NCI-H1436 treated with DMSO at 0.1 percent for 48 hours (cell line): ENCODE measurements at places on chromosomes 1 and 21.

DNA sequence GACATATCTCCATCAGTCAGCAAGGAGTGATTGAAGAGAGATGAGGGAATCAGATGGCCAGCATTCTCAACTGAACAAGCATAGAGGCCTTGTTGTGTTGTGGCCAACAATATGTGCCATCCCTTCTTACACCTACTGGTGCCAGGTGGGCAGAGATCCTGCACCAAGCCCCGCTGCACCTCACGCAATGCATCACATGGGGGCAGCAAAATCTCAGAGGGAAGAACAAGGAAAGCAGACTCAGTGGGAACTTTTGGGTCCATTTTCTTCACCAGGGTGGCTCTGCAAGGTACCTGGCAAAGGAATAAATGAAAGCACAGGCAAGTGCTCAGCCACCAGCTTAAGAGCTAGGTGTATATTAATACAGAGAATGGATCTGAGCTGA, 33.2 kb downstream of the HSD3B2 start:
- DNase-seq, result no peak

DNA sequence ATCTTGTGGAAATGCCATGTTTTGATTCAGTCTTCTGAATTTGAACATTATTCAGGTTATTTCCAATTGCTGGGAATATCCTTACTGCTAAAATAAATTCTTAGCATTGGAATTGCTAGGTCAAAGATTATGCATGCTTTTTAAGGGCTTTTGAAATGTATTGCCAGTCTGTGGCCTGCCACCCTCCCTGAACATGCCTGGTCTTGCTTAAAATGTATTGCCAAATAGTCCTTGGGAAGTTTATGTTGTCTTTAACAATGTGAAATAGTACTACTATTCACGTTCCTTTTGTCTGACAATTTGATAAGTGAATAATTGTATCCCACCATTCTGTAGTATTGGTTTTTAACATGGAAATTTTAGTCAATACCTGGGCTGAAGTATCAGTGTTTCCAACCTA, 13.6 kb downstream of the TARDBP start:
- no peak for DNase-seq

GRCh38 chr21:17775431-17776126, 43.6 kb downstream of the C21orf91 start:
- no peak for DNase-seq

DNA sequence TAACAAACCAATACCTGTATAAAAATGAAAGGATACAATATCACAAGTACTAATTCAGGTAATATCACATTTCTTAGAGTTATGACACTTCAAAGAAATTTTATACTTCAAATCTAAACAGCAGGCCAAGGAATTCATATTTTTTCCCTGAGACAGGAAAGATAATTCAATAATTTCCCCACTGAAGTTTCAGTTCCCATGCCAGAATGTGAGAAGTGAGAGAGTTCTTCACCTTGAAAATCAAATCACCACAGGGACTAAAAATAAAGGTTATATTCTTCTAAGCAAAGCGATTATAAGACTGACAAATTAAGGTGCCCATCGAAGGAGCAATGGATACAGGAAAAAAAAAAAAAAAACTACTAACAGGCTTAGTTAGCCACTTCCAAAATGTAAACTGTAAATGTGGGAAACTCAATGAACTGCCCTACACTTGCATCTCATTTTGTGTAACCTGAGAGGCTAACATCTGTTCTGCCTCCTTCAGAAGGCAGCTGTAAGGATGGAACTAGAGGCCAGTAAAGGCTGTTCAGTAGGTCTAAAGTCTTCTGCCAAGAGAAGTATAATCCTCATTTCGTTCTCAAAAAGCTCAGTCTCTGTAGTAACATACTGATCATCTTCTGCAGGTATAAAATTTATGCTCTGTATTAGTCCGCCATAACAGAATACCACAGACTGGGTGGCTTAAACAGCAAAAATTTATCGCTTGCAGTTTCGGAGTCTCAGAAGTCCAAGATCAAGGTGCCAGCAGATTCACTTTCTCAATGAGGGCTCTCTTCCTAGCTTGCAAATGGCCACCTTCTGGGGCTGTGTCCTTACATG, 127.8 kb downstream of the RERE start:
- DNase-seq, result no peak

DNA sequence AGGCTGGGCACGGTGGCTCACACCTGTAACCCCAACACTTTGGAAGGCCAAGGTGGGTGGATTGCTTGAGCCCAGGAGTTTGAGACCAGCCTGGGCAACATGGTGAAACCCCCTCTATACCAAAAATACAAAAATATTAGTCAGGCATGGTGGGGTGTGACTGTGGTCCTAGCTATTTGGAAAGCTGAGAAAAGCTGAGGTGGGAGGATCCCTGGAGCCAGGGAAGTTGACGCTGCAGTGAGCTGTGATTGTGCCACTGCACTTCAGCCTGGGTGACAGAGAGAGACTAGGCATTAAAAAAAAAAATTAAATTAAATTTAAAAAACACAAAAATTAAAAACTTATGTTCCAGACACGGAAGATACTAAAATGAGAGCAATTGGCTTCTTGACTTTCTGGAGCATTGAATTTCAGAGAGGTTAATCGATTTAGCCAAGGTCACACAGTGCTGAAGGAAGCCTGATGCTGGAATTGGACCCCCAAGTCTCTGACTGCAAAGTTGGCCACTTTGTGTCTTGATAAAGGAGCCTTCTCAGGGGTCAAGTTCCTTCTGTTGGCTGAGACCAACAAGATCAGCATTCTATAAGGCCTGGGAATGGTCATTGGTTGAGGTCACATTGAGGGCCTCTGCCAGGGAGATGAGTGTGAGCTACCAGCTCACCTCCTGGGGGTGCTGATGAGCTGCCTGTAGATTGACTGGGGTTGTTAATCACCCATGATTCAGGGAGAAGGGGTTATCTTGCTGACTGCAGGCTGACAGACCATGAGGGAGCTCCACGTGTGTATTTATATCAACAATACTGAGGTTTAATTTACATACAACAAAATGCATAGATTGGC, 54.3 kb downstream of the RPS6KA1 start:
- no peak for DNase-seq

DNA sequence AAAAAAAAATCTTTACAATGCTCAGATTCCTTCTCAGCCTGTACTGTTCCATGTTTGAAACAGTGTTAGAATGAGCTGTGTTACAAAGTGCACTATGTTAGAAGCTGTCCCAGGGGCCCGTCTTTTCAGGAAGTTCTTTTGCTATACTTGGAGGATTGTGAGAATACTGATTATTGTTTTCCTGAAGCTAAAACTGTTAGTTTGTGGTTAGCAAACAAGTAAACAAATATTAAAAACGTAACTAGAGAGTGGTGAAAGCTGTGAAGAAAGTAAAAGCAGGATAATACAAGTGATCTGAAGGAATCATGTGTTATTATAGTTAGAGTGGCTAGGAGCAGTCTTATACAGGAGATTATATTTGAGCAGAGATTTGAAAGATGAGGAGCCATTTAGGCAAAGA, 35.6 kb downstream of the CAMSAP2 start:
- no peak for DNase-seq

DNA sequence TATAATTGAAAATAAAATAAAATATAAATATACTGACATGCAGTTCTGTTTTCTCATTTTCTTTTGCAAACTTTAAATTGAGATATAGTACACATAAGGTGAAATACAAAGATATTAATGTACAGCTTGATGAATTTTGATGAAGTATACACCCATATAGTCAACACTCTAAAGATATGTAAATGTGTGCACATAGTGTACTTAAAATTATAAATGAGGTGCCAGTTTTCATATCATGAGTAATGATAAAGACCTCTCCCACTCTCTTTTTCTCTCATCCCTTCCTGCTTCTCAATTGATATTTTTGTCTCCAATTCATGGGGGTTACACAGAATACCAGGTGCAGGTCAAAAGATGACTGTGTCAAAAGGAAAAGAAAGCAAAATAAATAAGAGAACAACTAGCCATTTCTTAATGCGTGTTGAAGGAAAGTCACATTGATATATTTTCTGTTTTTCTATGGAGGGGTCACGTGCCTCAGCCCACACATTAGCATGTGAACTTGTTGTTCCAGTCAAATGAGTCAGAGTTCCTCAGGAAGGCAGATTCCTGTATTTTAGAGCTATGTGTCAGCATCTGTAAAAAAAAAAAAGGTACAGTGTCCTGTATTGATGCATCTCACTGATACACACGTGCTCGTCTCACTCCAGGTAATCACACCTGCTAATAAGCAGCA, 64.3 kb upstream of the HOOK1 start:
- DNase-seq, result no peak

DNA sequence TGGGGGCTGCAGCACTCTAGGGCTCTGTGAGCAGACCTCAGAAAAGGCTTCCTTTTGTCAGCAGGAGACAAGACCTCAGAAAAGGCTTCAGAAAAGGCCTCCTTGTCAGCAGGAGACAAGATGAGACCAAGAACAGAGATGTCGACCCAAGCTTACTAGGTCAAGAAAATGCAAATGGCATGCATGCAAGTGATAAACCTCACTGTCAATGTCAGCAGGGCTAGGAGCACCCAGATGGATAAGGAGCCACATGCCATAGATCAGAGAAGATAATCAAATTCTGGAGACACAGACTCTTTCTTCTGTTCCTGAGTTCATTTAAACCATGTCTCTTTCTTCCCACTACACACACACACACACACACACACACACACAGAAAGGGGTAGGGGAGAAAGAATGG, 285.9 kb downstream of the CHRM3 start:
- no peak for DNase-seq

DNA sequence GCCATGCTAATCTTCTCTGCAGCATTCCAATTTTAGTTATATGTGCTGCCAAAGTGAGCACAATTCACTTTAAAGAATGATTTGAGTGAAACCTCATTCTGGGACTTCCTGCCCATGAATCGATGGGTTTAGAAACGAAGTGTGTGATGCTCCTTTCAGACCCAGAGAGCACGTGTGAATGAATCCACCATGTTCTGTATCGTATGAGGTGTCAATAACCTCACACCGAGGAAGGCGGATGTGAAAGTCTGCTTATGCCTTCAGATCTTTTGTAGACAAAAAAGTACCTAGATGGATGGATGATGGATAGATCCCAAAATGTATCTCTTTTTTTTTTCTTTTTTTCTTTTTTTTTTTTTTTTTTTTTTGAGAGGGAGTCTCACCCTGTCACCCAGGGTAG, 13.8 kb downstream of the UBASH3A start:
- DNase-seq, result no peak

- no peak for DNase-seq
Measured at GRCh38 chr1:119181218-119181617, 40.8 kb upstream of the WARS2 start.

DNA sequence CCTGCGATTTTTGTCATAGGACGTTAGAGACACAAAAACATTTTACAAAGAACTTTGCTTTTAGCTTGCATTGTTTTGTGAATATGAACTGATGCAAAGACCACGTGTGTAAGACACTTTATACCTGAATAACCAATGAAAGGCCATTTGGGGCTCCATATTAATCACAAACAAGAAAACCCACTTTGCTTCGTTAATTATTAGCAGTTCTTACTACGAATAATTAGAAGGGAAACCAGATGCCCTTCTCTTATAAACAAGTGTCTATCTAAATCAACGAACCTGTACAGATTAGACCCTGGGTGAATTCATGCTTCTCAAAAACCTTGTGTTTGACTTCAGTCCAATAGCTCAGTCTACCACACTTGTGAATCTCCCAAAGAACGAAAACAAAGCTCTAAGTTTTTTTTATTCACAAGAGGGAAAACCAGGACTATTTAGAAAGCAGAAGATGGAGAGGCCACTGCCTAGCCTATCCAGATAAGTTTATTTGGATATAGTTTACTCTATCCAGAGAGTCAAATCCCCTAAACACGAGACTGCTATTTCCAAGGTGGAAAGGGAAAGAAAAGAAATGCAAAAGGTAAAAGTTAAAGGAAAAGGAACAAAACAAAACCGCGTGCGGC, 897 bp downstream of the CYYR1 start:
- no peak for DNase-seq

DNA sequence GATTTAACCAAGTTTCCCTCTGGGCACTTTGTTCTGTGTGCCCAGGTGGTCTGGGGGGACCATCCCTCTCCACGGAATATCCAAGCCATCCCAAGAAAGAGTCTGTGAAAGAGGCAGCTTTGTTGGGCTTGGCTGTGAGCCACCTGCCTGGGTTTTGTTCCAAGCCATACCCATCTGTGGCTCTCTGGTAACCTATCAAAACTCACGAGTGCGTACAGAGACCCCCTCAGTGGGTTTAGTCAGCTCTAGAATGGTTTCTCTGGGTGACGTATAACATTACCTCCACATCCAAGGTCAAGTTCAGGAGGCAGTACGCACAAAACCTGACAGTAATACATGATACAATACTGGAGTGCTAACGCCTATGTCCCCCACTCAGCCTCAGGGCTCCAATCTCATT, 54.2 kb downstream of the DNTTIP2 start:
- no peak for DNase-seq

DNA sequence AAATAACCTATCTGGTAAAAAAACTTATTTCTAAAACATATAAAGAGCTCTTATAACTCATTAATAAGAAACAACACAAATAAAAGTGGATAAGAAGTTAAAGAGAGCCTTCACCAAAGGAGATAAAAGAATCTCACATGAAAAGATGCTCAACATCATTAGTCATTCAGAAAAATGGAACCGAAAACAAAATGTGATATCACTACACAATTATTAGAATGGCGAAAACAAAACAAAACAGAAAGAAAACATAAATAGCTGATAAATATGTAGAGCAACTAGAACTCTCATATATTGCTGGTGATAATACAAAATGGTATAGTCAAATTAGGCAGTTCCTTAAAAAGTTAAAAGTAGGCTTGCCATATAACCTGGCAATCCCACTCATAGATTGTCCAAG, 1109.3 kb downstream of the PLA2G4A start:
- no peak for DNase-seq

GRCh38 chr1:239810061-239810481, 281.6 kb upstream of the FMN2 start:
- no peak for DNase-seq

DNA sequence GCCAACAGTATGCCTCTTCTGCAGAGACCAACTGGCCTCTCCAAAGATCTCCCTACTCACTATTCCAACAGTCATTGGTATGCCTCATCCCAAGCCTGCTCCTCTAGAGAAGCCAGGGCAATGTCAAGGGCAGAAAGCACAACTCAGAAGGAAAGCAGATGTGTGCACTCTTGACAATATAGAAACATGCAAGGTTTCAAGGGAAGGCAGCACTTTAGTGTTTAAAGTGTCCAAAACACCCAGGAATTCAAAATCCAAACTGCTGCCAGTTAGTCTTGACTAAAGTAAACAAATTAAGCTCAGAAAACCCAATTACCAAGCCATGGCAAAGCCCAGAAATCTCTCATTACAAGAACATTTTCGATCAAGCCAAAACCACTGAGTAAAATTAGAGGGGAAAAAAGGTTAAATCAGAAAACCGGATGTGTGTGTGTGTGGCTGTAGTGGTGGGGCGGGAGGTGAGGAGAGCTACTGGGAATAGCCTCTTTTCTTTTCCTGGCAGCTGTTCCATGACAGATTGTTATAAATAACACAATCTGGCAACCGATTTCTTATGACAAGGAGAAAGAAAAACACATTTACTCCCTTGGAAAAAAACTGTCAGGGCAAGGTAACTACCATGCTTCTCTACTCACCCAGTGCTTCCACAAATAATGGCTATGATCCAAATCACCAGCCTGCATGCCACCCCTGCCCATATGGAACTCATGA, 39.2 kb downstream of the EIF2B3 start:
- no peak for DNase-seq

GRCh38 chr1:232954594-232955365, 4.4 kb downstream of the NTPCR start:
- DNase-seq, result no peak

GRCh38 chr1:160251687-160252526, 10.4 kb downstream of the DCAF8 start:
- DNase-seq, result no peak

- DNase-seq, result no peak
Measured at GRCh38 chr1:99691175-99691574, 45.3 kb downstream of the PALMD start.

- DNase-seq, result no peak
Measured at GRCh38 chr1:26538480-26539412, 9.2 kb downstream of the RPS6KA1 start.
